ENCODE measurements at places on chromosomes 1 and 21.

GRCh38 chr1:58901008-58901407, 117.2 kb upstream of the JUN start:
- DNase-seq, result no peak

DNA sequence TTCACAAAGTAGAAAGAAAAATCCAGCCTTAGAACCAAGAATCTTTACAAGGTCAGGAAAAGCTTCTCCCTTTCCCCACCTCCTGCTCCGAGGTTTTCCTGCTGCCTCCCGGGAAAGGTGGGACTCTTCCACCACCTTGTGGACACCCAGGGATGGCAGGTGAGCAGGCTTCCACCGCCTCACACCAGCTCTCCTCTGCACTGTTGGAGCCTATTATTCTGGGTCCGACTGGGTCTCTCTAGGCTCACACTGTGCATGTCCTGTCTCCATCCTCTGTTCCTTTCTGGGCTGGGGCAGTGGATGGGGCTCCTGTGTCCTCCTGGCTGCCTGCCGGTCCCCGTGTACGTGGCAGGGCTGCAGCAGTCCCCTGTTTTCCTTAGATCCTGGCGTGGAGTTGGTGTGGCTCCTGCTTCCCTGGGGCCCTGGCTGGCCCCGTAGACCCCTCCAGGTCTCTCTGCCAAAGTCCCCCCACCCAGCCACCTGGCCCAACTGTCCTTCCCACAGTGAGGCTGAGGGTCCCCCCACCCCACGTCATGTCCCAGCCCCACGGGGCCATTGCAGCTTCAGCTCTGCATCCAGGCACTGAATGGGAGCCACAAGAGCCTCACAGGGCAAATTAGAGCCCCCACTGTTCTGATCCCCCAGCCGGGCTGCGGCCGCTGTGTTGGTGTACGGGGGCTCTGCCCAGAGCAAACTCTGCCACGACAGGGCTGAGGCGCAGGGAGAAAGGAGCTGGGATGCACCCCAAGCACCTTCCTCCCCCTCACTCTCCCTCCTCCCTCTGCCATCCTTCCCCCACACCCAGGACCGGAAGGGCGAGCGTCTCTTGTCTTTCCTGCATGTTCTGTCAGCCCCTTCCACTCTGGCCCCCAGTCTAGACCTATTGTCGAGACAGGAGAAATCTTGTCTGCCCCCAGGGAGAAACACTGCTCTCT, 3.3 kb upstream of the SLC45A1 start:
- DNase-seq, result peak; percentile 21

GRCh38 chr1:160618327-160618726, 28.5 kb downstream of the SLAMF1 start:
- DNase-seq, result no peak

DNA sequence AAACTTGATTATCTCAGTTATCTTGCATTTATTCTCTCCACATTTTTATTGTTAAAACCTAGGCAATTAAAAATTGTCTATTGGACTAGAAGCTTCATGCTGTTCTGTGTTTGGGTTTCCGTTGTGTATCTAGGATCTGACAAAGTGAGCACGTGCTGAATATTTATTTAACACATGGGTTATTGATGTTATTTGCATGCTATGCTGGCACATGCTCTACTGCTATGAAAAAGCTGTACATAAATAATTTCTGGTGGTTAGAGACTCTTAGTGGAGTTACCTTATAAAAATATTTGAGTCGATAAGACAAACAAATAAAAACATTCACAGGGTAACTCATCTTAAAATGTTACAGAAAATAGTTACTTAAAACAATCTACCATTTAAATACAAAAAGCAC, 1769.7 kb downstream of the MRPL39 start:
- no peak for DNase-seq

- DNase-seq, result peak; percentile 53
These were observed at the start of gene BACH1 for GRCh38 chr21:29298348-29299045. TSS of gene BACH1 (plus strand) at chr21:29298922. CDS start at chr21:29321281, 22,359 bp downstream.

DNA sequence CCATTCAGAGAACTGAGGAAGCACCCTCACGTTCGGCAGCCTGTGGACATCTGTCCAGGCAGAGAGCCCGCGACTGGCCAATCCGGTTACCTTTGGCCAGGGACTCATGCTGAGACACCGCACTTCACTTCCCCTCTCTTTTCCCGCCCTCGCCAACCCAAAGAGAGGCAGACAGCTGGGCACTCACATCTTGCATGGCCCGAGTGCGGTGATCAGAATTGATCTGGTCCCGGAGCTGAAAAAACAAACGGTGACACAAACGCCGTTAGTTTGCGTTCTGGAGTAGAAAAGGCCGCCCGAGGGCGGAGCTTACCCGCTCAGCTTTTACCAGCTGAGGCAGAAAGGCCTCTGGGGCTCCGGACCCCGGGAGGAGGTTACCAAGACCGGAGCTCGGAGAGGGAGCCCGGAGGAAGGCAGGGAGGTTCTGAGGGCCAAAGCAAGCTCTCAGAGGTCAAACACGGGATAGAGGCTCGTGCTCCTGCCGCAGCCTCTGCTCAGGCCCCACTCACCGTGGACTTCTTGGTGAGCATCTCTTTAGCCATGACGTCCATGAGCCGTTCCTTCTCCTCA, 376 bp downstream of the SF3A3 start:
- no peak for DNase-seq

DNA sequence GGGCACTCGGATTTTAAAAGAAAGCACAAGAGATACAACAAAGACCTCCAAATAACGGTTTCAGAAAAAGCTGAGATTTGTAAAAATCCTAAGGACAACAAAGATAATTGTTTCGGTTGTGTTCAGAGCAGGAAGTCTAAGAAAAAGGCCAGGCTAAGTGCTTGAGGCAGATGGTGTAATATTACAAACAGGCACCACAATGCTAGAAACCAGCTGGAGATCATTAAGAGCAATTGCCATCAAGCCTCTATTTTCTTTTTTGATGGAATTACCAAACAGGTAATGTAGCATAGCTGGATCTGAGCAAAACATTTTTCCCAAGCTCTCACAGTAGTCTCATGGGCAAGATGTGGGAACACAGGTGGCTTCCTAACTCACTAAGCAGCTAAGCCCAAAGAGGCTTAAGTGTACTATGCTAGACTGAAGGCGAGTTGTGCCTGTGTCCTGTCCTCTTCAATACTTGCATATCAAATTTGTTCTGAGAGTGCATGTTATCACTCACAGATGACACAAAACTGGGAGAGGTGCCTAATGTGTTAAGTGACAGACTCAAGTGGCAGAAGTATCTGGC, 161.6 kb downstream of the GLUL start:
- no peak for DNase-seq

DNA sequence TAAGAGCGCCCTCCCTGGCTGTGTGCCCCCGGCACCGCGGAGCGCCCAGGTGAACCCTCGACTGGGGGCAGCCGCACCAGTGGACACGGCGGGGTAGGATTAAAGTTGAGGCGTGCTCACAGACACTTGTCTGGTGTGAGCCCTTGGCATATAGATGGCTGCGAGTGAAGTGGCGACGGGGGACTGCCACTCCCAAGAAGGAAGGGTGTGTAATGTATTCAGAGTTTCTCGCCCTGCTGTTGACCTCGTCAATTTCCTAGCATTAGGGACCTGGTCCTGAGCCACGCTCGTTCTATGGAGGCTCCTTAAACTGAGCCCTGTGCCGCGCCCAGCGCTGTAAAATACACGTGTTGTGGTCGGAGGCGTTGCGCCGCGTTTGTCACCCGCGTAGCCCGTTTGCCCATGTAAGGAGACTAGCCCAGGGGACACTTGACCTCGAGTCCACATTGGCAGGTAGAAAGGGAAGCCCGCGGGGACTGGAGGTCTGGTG, 554 bp downstream of the EVA1C start:
- DNase-seq, result no peak

- no peak for DNase-seq
These were observed 52.5 kb downstream of the MRPL37 start for GRCh38 chr1:54252371-54252936.

DNA sequence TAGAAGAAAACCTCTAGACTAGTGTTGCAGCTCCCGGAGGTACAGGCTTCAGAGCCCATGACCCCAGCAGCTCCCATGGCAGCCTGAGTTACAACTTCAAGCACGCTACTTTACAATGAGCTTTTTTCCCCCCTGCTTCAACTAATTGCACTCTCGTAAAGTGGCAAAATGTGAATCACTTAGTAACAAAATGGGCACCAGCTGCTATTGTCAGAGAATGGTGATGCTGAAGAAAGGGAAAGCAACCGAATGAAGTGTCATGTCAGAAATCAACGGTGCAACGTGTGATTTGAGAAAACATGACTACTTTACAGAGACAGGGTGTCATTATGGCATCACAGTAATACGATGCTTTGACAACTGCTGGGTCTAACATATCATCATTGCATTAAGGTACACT, 40.5 kb downstream of the ESRRG start:
- no peak for DNase-seq

- no peak for DNase-seq
These were observed 33.0 kb upstream of the EPS8L3 start for GRCh38 chr1:109796484-109797302.

GRCh38 chr1:29962831-29963247, 726.5 kb downstream of the PTPRU start:
- DNase-seq, result no peak

- no peak for DNase-seq
These were observed 3.8 kb upstream of the MYOG start for GRCh38 chr1:203089651-203090045.

DNA sequence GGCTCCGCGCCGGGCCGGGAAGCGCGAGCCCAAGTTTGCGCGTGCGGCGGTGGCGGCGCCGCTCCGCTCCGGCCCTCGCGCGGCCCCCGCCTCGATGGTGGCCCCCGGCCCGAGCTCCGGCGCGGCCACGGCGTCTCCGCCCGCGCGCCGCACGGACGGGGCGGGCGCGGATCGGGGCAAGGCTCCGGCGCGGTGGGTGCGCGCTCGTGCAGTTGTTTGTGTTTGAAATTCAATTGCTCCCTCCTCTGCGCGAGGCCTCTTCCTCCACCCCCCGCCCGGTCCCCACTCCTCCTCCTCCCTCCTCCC, at the start of gene HDGF:
HDGF (minus strand) TSS at position 225 of the 306 bp plus-strand sequence. CDS start 246 bp downstream, outside the sequence.
- DNase-seq, result no peak

DNA sequence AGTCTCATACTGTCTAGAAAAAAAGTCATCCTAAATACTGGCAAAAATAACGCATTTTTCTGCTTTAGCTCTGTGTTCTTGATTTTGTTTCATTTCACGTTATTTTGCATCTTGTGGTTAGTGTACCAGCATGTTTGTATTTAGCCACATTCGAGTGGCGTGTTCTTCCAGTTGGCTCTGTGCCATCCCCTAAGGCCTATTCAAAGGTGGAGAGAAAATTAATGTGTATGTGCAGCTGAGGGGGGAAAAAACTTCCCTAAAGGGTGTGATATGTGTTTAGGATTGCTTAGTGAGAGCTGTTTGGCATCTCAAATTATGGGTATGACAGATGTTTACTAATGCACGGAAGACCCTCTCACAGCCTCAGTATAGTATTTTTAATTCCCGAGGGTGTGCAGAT, 12.1 kb downstream of the DNAJC16 start:
- no peak for DNase-seq

- DNase-seq, result no peak
These were observed 362.0 kb downstream of the ADGRL2 start for GRCh38 chr1:82162486-82163420.

DNA sequence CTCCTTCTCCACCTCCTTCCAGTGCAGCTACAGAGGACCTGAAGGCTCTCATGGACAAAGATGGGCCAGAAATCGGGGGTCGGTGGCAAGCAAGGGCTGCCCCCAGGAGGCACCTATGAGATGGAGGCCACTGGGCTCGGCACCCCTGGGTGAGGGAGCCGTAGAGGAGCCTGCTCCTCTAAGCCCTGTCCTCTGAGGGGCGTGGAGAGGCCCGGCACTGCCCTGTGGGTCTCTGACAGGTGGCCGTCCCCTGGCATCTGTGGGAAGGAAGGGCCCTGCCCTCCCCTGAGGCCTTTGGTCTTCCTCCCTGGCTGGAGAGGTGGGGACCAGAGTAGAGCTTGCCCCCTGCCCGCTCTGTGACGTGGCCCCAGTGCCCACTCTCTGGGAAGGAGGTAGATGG, 30.9 kb downstream of the PRDM16 start:
- DNase-seq, result no peak

GRCh38 chr1:59266180-59266926, 30.5 kb upstream of the FGGY start:
- no peak for DNase-seq

DNA sequence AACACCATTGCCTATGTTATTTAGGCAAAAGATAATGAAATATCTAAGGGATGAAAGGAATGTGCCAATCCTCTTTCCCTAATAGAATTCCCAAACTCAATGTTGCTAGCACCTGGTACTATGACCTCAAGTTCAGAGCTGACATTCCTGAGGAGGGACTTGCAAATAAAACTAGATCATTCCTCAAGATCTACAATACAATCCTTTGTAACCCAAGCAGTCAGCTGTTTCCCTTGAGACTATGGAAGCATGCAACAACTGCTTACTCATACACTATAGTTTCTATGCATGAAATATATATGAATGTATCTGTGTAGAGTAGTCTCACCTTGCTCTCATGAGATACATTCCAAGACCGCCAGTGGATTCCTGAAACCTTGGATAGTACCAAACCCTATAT, 65.0 kb downstream of the ABL2 start:
- DNase-seq, result no peak

DNA sequence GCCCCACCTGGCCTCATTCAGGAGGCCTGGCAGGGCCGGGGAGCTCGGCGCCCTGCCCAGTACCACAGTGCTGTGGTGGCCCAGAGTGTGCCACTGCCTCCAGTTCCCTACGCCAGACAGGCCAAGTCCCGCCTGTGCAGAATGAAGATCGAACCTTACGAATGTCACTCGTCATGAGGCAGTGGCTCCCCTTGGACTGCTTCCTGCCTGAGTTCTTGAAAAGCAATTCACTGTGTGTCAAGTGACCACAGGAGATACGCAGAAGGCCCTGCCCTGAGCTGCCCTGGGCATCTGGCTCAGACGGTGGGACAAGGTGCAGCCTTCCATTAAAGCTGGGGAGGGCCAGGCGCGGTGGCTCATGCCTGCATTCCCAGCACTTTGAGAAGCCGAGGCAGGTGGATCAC, 49.6 kb upstream of the LRP8 start:
- no peak for DNase-seq

GRCh38 chr1:245255783-245256182, 101.0 kb downstream of the KIF26B start:
- DNase-seq, result no peak

DNA sequence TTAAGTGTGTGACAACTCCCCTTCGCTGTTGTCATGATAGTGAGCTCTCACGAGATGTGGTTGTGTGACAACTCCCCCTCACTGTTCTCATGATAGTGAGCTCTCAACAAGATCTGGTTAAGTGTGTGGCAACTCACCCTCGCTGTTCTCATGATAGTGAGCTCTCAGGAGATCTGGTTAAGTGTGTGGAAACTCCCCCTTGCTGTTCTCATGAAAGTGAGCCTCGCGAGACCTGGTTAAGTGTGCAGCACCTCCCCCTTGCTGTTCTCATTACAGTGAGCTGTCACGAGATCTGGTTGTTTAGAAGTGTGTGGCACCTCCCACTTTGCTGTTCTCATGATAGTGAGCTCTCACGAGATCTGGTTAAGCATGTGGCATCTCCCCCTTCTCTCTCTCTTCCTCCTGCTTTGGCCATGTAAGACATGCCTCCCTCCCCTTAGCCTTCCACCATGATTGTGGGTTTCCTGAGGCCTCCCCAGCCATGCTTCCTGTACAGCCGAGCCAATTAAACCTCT, 25.1 kb upstream of the LSS start:
- DNase-seq, result no peak

GRCh38 chr1:93629101-93630059, 52.3 kb downstream of the BCAR3 start:
- DNase-seq, result no peak
